Heart left ventricle (tissue), 16 donors: ENCODE measurements at places on chromosomes 16 and 17.

DNA sequence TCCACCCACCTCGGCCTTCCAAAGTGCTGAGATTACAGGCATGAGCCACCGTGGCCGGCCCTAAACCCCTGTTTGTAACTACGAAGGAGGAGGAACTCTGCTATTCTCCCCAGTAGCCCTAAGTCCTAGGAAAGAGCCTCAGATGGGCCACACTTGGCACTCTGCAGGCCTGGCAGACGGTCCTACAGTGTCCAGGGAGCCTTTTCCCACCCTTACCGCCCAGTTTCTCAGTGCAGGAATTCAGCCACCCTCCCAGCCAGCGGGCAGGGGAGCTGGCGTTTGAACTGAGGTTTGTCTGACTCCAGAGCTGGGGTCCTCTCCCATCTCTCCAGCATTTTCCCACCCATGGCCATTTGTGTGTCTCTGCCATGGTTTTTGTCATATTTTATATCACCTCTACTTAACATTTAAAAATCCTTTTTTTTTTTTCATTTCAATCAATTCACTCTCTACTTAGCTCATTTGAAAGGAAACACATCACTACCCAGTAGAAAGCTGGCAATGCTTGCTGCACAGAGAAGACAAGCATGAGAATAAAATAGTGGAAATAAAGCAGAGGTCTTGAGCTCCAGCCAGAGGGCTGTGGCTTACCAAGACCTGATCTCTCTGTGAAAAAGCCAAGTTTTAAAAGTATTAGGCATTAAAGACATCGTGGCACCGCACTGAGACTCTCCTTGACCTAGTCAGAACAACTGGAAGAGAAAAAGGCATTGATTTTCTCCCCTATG, 34.9 kb downstream of the BCO1 start:
- DNase-seq = no peak

- peak; percentile 75 for DNase-seq
Observed at GRCh38 chr16:57304169-57305061, 19.9 kb upstream of the PLLP start.

DNA sequence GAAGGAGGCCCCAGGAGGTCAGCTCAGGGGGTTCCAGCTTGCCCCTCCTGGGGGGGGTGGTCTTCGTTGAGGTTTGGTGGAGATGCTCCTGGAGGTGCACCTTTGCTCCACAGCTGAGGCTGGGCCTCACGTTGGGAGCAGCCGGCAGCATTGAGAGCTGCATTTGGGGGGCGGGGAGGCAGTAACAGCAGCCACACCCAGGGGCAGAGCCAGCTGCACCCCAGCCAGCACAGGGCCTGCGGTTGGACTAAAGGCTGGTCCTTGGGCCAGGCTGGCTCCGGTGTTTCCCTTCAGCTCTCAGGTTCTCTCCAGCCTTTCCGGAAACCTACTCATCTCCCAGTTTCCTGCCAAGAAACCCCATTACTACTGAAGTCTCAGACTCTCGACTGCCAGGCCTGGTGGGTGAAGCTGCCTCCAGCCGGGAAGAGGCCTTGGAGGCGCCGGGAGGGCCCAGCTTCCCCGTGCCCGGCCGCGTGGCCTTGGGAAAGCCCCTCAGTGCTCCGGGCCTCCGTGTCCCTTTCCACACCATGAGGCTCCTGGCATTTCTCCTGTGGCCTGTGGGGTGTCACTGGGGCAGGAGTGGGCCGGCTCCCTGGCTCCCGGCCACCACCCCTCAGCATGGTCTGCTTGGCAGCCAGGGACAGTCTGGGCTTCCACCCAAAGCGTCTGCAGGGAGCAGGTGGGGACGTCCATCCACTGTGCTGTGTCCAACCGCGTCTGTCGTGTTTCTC, 14.0 kb upstream of the BAIAP2 start:
- DNase-seq = peak; percentile 70

GRCh38 chr16:88645455-88645854, 5.4 kb downstream of the CYBA start:
- DNase-seq = peak; percentile 14

DNA sequence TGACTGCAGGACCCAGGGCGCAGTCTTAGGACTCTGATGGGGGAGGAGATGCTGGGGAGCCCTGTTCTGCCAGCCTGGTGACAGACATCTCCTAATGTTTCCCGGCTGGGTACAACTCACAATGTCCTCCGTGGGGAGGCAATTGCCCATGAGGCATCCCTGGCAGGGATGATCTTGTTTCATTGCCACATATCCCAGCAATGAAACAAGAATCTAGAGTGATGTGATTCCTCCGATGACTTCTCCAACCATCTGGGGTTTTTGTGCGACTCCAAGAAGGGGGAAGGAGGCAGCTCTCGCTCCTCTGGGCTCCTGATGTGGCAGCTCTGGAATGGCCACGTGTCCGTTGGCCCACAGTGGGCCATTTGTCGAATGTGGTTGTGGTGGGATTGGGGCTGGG, 255.8 kb downstream of the SEC14L1 start:
- no peak for DNase-seq

- no peak for DNase-seq
Observed at GRCh38 chr17:72334205-72334604, 213.4 kb downstream of the SOX9 start.

- DNase-seq = no peak
Observed at GRCh38 chr16:27108826-27109665, 42.3 kb downstream of the C16orf82 start.

- DNase-seq = no peak
Observed at GRCh38 chr16:79071424-79071823, 529.1 kb downstream of the MAF start.

GRCh38 chr16:24670623-24671454, 58.6 kb upstream of the TNRC6A start:
- DNase-seq = peak; percentile 58

DNA sequence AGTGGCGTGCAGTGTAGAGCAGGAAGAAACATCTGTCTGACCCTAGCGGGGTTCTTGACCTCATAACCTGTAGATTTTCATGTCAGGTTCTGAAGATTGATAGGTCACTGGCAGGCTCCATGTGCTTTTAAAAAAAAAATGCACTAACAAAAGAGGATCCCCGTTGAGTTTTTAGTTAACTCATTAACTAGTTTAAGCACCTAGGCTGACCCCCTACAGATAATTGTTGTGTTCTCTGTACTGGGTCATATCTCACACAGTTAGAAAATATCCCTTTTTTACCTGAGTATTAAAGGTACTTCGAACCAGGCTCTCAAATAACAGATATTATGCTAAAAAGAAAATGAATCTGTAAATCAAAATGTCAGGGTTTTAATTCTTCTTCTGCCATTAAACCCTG, 676.6 kb downstream of the CDH11 start:
- DNase-seq = no peak

DNA sequence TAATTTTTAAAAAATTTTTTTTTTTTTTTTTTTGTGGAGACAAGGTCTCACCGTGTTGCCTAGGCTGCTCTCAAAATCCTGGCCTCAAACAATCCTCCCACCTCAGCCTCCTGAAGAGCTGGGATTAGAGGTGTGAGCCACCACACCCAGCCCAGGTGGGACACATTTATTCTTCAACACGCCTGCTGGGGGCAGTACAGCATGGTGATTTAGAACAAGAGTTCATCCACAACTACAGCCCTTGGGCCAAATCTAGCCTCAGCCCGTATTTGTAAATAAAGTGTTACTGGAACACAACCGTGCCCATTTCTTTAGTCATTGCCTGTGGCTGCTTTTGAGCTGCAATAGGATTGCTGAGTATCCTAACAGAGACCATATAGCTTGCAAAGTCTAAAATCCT, 92.8 kb downstream of the KATNIP start:
- DNase-seq = no peak

- DNase-seq = no peak
Observed at GRCh38 chr16:14364386-14365199, 265.5 kb downstream of the PARN start.

- no peak for DNase-seq
Observed at GRCh38 chr16:67312719-67313118, 13.8 kb downstream of the KCTD19 start.

GRCh38 chr16:53323924-53324323, 110.3 kb upstream of the RBL2 start:
- no peak for DNase-seq

DNA sequence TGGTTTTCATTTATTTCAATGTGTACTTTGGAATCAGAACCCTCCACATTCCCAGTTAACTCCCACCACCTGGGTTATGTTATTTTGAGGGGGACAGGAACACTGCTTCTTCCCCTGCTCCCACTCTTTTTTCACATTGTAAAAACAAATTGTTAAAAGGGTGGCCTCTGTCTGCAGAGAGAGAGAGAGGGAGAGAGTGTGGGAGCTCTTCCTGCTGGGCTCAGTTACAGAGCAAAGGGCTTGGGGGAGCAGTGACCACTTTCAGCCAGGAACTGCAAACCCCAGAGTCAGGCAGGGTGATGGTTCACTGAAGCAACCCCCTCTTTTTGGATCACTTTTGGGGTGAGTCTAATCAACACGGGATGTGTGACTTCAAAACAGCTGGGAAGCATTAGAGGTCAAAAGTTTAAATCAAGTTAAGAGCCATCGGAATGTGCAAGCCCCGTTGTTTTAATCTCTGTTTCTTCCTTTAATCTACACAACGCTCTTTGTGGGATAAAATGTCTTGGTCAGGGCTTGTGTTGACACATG, 577.0 kb upstream of the CDH11 start:
- DNase-seq = no peak

- DNase-seq = no peak
Observed at GRCh38 chr16:64957246-64957645, 164.6 kb downstream of the CDH11 start.

DNA sequence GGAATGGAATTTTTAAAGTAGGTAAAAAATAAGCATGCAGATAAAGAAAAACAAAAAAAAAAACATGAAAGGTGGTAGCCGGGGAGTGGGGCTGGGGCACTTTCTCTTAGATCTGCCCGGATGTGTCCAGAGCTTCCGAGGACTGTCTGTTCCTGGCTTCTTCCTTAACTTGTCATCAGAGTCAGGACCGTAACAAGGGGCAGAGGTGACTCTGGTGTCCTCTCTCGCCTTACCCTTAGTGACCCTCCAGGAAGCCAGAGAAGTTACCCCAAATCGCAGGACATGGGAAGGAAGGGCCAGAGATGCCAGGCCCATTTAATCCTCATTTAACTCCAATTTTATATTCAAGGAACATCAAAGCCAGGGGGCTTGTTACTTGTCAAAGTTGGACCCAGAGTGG, 115.5 kb downstream of the ABCC6 start:
- no peak for DNase-seq

- no peak for DNase-seq
Observed at GRCh38 chr17:28101919-28102318, 59.4 kb downstream of the NLK start.

- DNase-seq = no peak
Observed at GRCh38 chr17:41864498-41864835, 756 bp downstream of the KLHL11 start.

GRCh38 chr16:22075776-22076175, 16.6 kb upstream of the VWA3A start:
- DNase-seq = no peak

DNA sequence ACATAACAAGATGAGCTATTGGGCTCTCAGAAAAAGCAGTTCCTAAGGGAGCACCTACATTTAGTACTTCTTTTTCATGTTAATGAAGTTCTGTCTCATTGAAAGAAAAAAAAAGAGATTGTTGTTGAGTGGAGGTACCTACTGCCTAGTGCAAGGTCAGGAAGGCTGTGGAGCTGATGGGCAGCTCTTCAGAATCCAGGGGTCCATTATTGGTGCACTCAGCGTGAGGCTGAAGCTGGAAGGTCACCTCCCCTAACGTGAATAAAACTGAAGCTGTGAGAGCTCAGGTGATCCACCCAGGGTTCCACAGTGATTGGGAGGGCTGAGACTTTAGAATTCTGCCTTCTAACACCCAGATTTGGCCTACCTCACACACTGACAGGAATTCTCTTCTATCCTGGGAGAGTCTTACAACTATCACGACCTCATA, 153.9 kb upstream of the TBX2 start:
- no peak for DNase-seq

DNA sequence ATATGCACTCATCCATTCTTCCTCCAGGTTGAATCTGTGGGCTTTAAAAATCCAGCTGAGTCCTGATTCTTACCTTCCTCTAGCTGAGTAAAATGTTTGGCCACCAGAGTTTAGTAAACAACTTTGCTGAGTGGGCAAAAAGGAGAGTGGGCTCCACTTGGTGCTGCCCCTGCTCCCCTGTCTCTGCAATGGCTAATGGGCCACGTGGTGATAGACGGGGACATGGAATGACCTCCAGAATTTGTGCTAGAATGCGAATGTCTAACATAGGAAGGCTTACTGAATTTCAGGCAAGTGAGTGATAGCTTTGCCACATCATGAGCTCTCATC, 137.3 kb upstream of the CES5A start:
- DNase-seq = no peak

DNA sequence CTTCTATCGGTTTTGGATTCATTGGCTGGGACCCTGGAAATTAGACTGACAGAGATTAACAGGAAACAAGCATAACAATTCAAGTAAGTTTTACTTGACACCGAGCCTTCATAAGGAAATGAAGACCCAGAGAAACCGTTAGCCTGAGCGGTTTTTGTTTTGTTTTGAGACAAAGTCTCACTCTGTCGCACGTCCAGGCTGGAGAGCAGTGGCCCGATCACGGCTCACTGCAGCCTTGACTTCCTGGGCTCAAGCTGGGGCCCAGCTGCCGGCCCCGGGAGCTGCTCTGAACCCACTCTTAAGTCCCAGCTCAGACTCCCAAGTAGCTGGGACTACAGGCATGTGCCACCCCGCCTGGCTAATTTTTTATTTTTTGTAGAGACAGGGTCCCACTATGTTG, 321.3 kb downstream of the SEC14L1 start:
- peak; percentile 38 for DNase-seq

DNA sequence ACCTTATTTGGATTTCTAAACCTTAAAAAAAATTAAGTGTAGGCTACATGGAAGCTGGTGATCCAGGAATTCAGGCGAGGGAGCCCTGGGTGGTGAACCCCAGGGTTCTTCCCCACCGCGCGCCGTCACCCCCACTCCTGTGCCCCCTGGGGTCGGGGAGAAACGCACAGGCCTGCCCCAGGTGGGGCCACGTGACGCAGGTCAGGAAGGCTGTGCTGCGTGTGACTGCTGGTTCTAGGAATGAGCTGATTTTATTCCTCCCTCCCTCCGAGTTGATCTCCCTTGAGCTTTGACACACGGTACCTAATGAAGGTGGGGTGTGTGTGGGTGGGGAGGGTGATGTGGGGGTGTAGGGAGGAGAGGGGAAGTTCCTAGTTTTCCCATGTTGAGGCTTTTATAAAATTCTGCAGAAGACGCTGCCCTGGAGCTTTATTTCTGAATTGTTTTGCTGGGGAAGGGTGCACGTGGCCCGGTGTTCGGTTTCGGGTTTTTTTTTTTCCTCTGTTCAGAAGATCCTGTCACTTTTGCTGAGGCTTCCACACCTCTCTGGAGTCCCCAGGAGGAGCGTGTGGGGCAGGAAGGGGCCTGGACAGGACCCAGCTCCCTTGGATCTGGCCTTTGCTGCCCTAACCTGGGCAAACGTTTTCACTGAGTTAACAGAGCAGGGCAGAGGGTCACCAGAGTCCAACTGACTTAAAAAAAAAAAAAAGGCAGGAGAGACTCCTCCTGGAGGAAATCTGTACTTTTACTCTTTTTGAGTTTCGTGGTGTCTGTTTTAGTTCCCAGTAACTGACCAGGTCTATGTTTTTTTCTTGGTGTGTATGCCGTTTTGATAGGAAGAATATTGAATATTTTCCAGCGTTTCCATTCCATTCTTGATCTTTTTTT, 55.8 kb upstream of the GSE1 start:
- no peak for DNase-seq
